ENCODE measurements at places on chromosomes 11 and 22. TPM values are rescaled to one million over a fixed set of nuclear protein-coding genes. Genes with fewer than 3 reads are reported as not detected.
A peak's percentile ranks its signal among the peaks of the same experiment; 100 is the strongest.

DNA sequence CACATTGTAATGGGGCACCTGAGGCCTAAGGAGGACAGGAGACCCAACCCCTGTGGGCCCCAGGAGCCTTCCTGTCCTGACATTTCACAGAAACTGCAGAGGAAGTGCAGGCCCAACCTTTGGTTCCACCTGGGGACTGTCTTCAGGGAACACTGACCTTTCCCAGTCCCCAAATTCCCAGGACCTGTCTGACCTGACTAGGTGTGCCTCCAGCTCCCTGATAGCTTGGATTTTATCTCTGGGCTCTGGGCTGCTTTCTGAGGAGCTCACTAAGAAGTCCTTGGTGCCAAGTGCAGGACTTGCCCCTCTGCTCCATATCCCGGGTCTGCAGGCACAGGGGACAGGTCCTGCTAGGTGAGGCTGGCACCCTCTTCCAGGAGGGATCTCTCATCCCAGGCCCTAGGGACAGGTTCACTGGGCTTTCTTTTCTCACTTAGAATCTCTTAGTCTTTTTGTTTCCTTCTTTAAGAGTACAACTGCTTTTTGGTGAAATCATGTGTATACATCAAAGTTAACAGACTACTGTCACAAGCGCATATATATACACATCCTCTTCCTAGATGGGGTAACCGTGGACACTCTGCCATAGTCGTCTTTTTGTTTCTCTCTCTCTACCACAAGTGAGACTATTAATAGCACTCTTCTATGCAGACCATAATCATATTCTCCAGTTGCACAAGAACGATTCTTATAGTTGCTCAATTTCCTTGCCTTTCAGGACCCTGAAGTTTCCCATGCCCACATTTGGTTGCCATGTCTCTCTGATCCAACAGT, 72.0 kb upstream of the IGLL5 start:
- no peak for DNase-seq

DNA sequence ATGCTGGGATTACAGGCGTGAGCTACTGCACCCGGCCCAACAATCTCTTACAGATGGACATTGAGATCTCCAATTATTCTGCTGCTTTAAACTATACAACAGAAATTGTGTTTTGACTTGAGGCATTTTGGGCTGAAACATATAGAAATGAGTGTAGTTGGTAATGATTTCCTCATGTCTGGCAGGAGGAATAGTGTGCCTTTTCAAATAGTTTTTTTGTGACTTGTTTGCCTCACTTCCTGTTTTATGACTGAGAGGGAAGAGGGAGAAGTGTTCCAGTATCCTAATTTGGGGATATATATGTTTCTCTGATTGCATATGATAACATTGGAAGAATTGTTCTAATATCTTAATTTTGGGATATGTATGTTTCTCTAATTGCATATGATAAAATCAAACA, 40.2 kb downstream of the EP300 start:
- DNase-seq = peak; percentile 2

GRCh38 chr11:82996966-82997606, 74.6 kb downstream of the RAB30 start:
- DNase-seq = no peak

DNA sequence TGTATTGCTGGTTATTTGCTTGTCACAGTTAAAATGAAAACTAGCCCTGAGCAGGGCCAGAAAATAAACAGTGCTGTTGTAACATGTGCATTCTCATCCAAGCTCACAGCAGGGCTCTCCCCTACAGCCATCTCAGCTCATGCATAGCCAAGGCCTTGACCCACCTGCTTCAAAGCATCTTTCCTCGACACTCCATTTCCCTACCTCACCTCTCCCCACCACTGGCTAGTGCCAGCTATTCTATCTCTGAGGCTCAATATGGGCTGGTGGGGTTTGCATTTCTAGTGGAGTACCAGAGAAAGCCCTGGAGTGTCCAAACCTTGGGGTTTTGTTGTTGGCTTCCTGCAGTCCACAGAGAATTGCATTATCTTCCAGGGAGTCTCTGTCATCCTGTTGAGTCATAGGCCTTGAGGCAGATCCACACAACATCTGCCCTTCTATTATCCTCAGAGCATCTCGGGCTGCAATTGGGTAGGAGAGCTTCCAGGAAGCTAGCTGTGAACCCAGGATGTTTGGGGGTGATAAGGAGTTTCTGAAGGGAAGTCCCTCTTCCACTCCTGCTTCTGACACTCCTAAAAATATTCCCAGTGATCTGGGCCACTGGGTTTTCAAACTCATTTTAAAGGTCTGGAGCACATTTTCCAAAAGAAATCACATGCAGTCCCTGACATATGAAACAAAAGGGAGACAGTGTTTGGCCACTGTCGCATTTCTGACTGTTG, 36.1 kb upstream of the AMOTL1 start:
- peak; percentile 91 for DNase-seq

Gene TMEM151A
- not detected for total RNA-seq

DNA sequence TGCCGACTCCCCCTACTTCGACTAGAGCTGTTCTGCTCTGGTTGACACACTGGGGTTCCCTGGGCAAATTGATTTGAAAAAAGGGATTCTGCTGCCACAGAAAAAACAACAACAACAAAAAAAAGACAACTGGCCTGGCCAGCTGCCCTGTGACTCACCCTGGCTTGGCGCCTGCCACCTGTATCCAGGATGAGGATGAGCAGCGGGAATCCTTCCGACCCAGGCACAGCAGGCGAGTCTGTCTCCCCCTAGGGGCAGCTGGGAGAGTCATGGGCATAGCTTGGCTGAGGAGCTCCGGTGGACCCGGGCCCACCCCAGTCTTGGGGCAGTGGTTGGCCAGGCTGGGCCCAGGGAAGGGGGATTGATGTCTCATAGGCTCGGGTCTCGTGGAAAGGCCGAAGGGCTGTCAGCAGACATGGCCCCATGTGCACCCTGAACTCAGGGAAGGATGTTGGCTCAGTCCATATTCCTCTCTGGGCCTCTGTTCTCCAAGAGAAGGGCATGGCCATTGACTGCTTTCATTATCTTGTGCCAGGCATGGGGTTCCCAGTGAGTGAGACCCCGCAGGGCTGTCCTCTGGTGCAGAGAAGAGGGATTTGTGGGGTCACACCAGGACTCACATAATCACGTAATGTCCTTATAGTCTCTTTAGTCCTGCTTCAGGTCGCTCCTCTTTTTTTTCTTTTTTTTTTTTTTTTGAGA, 10.4 kb upstream of the SUN2 start:
- DNase-seq = peak; percentile 64

GRCh38 chr11:28144808-28145207, 36.6 kb downstream of the METTL15 start:
- DNase-seq = peak; percentile 12

GRCh38 chr22:20354238-20354975, 34.5 kb upstream of the DGCR6L start:
- no peak for DNase-seq

Gene OSBPL5
- 14.4 TPM for total RNA-seq

Gene LRRC56
- total RNA-seq = 0.28 TPM

Gene TMEM86A
- total RNA-seq = 0.36 TPM

DNA sequence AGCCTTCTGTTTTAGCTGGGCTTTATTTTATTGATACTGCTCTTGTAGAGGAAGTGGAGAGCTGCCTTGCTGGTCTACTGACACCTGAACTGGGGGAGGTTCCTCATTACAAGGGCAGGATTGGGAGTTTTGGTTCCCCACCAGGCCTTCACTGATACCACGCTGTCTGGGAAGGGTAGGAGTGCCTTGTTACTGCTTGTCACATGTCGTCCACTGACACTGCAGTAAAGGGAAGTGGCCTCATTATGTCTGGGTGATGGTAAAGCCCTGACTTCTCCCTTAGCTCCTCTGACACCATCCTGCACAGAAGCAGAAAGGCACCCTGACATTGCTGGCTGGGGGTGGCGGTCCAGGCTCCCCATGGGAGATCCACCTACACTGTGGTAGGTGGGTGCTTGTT, 38.7 kb upstream of the ELF5 start:
- DNase-seq = no peak

- DNase-seq = peak; percentile 66
These were observed 473 bp downstream of the FNBP4 start for GRCh38 chr11:47766509-47767227.

Gene MAJIN
- not detected for total RNA-seq

DNA sequence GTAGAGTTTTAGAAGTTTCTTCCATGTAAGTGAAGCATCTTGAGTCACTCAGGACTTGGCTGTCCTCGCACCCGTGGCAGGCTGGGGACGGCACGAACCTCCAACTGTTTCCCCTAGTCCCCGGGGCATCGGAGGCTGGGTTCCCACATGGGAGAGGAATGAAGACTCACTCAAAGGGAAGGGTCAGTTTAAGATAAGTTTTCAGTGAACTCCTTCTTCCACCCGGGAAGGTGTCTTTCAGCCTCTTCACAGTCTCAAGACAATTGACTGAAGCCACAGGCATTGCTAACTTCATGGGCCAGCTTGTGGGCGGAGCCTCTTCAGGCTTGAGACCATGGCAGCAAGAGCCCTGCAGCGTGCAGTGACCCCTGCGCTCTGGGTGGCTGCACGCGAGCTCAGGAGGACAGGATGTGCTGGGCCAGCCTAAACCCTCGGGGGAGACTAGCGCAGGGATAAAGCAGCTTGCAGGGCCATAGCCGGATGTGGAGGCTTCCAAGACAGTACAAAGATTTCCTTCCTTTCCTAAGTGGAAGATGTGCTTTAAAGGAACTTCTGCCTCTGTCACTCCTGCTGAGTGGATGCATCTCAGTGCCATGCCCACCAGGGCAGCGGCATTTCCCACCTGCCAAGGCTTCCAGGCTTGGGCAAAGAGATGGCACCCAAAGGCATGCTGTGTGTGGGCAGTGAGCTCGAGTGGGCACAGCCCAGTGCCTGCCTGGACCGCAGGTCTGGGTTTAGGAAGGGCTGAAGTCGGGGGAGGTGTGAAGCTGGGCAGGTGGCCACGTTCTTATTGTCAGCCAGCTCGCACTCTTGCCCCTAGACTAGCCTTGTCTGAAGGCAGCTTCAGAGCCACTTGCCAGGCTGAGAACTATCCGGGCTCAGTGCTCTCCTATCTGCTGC, 32.9 kb downstream of the PPIL2 start:
- no peak for DNase-seq

DNA sequence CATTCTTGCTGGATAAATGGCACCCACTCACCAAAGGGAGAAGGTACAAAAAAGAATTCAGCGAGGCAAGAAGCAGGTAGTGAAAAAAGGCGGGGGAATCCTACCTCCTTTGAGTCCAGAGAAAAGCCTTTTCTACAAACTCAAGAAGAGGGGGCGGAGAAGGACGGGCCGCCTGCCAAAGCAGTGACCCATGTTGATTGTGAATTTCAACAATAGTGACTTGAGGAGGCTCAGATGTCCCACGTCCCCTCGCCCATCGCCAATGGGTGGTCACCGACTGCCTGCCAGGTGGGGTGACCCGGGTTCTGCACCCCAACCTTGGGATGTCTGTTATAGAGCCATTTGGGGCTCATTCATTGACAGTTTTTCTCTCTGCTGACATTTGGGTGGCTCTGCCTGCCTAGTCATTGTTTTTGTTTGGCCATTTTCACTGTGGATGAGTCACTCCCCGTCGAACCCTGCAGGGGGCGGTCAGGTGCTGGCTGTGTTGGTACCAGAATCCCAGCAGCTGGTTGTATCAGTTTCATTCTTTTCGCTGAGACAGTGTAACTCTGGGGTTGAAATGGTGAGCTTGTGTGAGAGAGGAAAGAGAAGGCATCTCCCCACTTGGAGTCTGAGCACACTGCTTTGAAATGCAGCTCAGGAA, 163.4 kb upstream of the NCAM1 start:
- no peak for DNase-seq

DNA sequence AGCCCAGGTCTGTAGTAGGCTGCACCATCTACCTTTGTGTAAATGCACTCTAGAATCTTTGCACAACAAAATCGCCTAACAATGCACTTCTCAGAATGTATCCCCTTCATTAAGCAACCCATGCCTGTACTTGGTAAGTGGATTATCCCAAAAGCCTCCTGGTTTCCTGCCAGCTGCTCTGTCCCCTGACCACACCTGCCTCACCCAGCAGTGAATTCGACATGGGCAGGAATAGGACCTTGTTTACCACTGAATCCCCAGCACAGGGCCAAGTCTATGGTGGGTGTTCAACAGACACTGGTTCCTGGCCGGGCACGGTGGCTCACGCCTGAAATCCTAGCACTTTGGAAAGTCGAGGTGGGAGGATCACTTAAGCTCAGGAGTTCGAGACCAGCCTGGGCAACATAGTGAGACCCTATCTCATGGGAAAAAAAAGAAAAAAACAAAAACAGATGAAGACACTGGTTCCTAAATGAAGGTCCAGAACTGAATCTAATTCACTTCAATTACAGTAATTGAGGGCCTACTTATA, 5.1 kb upstream of the SYCE3 start:
- DNase-seq = no peak

Gene GDPD4
- not detected for total RNA-seq

Gene KCNJ11
- total RNA-seq = not detected

Gene SLC22A6
- total RNA-seq = not detected

- DNase-seq = peak; percentile 36
These were observed 12.1 kb downstream of the GATD1 start for GRCh38 chr11:765025-765801.

Gene MADD
- 11.1 TPM for total RNA-seq

Gene TSGA10IP
- total RNA-seq = not detected

GRCh38 chr11:124898263-124898680, 607 bp upstream of the ROBO4 start:
- peak; percentile 94 for DNase-seq

DNA sequence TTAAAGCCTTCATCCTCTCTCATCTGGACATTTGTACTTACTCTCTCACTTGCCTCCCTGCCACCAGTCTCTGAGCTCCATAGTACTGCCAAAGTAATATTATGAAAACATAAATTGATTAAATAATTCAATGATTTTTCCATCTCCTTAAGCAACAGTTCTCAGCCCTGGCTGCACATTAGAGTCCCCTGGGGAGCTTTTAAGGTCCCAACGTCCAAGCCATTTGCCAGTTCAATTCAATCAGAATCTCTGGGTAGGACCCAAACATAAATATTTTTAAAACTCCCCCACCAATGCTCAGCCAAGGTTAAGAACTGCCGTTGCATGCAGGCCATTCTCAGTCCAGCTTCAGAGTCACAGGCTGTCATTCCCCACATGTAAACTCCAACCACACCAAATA, 114.4 kb upstream of the BMAL1 start:
- DNase-seq = no peak

Gene SLC25A18
- not detected for total RNA-seq
